ENCODE measurements at places on chromosomes 16 and 17.

GRCh38 chr17:2721603-2722002 is 10.0 kb upstream of the CLUH start:
- no peak for DNase-seq

GRCh38 chr16:28943281-28943680 is 7.5 kb upstream of the NFATC2IP start:
- DNase-seq = no peak

- no peak for DNase-seq
These were observed 23.3 kb upstream of the CA10 start for GRCh38 chr17:52181782-52182181.

GRCh38 chr17:51650202-51650601 is 389.9 kb downstream of the UTP18 start:
- DNase-seq = no peak

GRCh38 chr17:4003131-4003500 is 38.9 kb upstream of the ATP2A3 start:
- no peak for DNase-seq

GRCh38 chr17:27471321-27472269 is 15.3 kb downstream of the KSR1 start:
- DNase-seq = no peak

DNA sequence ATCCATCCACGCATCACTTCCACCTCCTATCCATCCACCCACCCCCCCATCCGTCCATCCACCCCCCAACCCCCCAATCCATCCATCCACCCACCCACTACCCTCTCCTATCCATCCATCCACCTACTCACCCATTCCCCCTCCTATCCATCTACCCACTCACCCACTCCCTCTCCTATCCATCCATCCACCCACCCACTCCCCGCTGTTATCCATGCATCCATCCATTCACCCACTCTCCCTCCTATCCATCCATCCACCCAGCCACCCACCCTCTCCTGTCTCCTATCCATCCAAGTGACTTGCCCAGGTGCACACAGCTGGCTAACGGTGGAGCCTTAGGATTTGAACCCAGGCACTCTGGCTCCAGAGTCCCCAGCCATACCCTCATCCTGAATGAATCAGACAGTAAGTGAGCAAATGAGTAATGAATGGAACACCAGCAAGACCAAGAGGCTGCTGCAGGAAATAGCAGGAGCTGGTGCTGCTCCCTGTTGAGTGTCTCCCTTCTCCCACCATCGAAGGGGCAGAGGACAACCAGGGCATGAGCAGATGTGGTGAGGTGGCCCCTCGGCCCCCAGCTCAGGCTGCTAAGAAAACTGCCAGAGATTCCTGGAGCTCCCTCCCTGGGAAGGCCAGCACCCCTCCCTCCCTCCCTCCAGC is 62.5 kb downstream of the LITAF start:
- no peak for DNase-seq

- no peak for DNase-seq
These were observed 29.3 kb downstream of the C17orf67 start for GRCh38 chr17:56804454-56804853.

DNA sequence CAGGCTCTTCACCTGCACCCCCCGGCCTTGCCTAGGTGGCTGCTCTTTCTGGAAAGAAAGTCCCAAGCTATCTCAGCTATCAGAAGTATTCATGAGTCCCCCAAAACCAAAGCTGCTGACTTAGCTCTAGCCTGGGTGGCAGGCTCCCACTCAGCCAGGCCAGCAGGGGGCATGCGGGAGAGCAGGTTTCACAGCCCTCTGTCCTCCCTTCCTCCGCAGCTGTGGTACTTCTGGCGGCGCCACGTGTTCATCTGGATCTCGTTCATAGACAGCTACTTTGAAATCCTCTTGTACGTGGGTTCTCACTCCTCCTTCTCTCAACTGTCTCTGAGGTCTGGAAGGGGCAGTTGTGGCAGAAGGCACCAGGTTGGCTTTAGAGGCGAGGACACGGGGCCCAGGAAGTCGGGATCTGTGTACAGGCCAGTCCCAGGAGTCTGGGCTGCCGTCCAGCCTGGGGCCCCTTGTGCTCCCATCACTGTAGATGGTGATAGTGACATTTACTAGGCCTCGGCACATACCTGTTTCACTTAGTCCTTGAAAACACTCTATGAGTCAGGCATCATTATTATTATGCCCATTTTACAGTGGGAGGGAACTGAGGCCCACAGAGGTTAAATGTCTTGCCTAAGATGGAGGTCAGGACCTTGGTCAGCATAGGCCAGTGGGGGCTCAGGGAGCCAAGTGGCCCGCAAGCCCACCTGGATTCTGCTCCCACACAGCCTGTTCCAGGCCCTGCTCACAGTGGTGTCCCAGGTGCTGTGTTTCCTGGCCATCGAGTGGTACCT is 12.9 kb downstream of the TRPV2 start:
- no peak for DNase-seq

DNA sequence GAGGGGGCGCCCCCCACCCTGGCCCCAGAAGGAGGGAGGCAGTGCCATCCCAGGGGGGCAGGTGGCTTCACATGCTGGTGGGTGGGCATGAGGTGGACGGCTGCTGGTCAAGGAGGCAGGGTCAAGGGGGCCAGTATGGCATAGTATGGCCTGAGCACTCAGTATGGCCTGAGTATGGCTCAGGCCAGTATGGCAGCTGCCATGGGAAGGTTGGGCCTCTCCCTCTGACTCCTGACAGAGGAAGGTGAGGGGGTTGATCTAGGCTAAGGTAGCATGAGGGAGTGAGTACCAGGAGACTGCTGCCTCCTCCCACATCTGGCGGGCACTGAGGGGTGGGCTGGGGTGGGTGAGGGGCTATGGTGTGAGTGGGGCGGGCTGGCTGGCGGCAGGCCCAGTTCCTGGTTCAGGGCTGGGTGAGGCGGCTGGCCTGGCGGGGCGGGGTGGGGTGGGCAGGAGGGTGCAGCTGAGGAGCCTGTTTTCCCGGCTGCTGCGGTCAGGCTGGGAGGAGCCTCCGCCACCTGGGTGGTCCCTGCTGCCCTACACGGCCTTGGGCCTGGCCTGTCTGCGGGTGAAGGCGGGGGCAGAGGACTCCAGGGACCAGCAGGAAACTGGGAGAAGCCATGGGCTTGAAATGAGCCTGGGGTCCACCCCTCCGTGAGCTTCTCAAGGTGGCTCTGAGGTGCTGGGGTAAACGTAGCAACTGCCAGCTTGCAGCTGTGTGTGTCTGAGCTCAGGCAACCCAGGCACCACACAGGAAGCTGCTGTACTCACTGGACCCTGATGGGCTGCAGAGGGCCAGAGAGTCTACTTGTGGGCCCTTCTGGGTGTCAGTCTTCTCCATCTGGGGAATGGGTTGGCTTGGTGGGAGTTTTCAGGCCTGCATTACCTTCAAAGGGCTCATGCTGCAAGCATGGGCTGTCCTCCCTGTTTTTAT is 57.0 kb downstream of the RAI1 start:
- DNase-seq = no peak

DNA sequence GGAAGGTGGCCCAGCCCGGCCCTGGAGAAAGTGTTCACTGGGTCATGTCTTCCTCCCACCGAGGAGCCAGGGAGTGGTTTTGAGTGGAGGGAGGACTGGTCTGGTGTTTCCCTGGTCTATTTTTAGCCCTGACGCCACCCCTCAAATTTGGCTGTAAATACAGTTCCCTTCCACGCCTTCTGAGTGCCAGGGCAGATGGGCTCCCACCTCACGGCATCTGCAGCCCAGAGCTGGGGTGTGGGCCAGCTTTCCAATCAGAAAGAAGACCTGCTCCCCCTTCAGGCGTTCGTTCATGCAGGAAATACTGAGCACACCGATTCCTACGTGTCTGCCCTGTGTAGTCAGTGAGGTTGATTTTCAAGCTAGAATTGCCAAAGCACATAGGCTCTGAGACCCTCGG is 53.7 kb downstream of the SNX20 start:
- DNase-seq = peak; percentile 13

- no peak for DNase-seq
These were observed 40.2 kb downstream of the CDRT15 start for GRCh38 chr17:14196377-14196997.

- DNase-seq = no peak
These were observed 260.4 kb downstream of the CEP112 start for GRCh38 chr17:65931246-65932149.

- DNase-seq = no peak
These were observed 1.8 kb downstream of the ITGAX start for GRCh38 chr16:31356566-31357323.

- DNase-seq = no peak
These were observed 24.5 kb downstream of the GFOD2 start for GRCh38 chr16:67694611-67695010.

DNA sequence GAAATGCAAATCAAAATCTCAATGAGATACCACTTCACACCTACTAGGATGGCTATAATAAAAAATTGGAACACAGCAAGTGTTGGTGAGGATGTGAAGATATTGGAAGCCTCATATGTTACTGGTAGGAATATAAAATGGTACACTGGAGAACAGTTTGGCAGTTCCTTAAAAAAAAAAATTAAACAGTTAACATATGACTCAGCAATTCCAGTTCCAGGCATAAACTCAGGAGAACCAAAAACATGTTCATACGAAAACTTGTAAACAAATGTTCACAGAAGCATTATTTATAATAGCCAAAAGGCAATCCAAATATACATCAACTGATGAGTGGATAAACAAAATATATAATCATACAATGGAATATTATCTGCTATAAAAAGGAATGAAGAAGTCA is 28.2 kb downstream of the ZNF652 start:
- no peak for DNase-seq

DNA sequence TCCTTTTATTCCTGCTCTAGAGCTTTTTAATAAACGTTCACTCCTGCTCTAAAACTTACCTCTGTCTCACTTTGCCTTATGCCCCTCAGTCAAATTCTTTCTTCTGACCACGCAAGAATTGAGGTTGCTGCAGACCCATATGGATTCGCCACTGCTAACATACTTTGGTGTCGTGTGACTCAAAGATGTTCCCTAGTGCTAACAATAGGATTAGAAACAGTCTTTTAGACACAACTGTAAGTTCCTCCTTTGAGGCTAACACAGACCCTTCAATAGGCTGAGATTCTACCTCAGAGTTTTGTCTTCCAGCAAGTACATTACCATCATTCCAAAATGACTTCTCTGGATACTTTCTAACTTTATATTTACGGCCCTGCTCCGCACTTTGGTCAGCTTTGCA is 149.5 kb upstream of the COX10 start:
- DNase-seq = no peak

DNA sequence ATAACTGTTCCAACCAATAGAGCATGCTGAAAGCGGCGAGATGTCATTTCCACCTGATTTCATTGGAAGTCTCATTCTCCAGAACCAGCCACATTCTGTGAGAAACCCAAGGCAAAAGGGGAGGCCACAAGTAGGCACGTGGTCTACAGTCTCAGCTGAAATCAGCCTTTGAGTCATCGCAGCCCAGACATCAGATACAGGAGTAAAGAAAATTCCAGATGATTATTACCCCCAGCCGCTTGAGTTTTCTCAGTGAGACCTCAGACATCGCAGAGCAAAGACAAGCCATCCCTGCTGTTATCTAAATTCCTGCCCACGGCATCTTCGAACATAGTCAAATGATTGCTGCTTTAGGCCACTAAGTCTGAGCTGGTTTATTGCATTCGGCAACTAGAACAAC is 23.1 kb downstream of the STAT3 start:
- no peak for DNase-seq

- no peak for DNase-seq
These were observed 56.9 kb upstream of the SOX9 start for GRCh38 chr17:72063756-72064450.

GRCh38 chr17:37413875-37414519 is 7.3 kb downstream of the TADA2A start:
- no peak for DNase-seq

- DNase-seq = no peak
These were observed 7.5 kb downstream of the PELP1 start for GRCh38 chr17:4696437-4696805.

- DNase-seq = no peak
These were observed 7.9 kb downstream of the USP7 start for GRCh38 chr16:8955828-8956227.

DNA sequence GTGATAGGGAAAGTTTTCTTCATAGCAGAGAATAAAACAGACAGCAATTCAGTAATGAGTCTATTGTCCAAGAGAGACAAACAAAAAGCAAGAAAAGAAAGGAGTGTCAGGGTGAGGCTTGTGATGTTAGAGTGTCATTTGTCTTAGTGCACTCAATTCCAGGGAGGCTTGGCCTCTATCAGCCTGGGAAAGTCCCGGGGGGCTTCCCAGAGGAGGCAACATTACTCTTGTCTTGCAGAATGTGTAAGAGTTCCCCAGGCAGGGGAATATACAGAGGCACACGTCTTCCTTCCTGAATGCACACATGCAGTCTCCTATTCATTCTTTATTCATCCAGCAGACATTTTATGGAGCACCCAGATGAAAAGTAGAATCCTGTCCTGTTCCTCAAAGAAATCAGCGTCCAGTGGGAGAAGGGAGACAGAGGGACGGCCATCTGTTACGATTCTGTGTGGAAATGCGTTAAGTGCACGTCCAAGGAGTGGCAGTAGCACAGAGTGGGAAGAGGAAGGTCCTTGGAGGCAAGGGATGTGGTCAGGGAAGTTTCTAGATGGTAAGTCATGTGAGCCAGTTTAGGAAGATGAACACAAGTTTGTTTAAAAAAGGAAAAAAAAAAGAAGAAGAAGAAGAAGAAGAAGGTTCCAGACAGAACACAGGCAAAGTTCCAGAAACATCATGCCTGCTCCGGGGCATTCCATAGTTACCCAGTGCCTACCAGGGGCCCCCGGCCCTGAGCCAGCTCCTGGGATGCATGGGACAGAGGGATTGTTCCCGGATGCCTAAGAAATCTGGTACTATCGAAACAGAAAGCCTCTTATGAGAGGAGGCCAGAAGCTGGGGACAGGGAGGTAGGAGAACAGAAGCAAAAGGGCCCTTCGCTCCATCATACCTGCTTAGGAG is 21.1 kb downstream of the CACNG4 start:
- no peak for DNase-seq

DNA sequence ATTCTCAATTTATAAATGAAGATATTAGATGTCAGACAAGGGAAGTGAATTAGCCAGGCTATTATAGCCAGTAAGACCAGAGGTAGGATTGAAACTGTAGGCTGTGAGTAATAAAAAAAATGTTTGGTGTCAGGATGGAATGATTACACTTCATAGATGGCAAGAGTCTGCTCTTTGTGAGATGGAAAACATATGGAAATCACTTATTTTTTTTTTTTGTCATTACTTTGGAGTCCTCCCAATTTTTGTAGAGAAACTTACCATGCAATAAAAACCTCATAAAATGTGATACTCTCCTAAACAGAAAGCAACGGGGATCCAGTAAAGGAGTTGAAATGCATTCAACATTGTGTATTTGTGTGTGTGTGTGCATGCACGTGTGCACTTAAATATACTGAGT is 532.7 kb upstream of the CDH8 start:
- no peak for DNase-seq

All from stimulated activated CD4-positive, alpha-beta T cell treated with anti-CD3 and anti-CD28 coated beads, Interleukin-1b, Interleukin-23, amount 100 ng/mL, for 24 hours (primary cell).